ENCODE measurements at places on chromosomes 2 and 18.

GRCh38 chr2:186639939-186640338, 50.1 kb downstream of the ITGAV start:
- no peak for DNase-seq

- DNase-seq: no peak
Observed at GRCh38 chr18:28153485-28154065, 23.4 kb downstream of the CDH2 start.

DNA sequence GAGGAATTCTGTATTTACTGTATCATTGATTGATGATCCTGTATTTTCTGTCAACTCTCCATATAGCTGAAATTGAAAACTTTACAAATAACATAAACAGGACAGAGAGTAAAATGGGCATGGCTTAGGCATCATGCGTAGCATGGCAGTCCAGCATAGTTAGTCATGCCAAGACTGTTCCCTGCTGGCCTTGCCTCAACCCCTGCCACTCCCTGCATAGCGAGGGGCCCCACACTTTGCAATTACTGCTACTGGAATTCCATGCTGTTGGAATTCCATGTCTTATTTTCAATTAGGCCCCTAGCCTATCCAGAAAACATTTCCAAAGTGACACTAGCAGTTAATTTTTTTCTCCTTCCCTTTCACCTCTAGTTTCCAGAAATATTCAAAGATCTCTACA, 15.1 kb upstream of the SOX11 start:
- DNase-seq: no peak

DNA sequence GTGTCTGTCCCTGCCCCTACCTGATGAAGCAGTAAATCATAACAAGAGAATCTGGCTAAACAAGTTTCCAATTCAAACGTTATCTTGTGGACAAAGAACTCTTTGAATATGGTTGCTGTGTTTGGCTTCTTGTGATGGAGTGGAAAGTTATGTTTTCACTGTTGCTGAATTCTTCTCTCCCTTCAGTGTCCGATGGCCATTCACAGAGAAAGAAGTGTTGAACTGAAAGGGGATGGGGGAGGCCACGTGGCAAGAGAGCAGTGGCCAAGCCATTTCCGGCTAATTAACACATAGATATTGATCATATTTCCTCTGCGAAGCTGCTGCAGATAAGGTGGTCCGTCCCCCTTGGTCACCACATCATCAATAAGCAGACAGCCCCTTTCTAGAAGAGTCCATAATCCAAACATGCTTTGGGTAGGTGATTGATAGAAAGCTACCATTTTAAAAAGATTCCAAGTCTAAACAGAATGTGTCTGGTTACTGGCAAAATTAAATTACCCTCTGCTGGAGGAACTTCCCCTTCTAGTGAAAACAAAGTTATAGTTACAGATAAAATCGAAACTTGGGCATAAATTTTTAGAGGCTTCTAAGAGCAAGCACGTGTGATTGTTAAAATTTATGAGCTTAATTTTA, 36.9 kb upstream of the FZD7 start:
- no peak for DNase-seq

GRCh38 chr18:79640875-79641274, 38.7 kb upstream of the CTDP1 start:
- DNase-seq: no peak

GRCh38 chr2:220469201-220469600, 841.8 kb downstream of the SLC4A3 start:
- no peak for DNase-seq

- no peak for DNase-seq
Observed at GRCh38 chr2:37614061-37614738, 57.2 kb downstream of the CDC42EP3 start.

- DNase-seq: no peak
Observed at GRCh38 chr2:158808426-158808825, 13.3 kb downstream of the DAPL1 start.

DNA sequence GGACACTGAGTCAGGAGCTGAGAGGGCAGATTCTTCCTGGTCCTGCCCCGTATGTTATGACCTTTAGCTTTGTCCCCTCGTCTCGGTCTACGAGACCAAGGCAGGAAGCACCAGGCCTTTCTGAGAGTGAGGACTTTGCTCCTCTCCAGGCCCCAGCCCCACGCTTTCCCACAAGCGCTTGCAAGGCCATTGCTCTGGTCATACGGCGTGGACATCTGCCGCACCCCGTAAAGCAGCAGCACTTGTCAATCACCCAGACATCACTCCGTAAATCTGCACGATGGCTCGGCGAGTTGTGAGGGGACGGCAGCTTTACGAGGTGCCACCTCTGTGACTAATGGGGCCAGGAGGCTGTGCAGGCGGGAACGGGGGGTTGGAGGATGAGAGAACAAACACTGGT, 100.8 kb upstream of the TWIST2 start:
- DNase-seq: no peak

GRCh38 chr2:186309901-186310300, 176.2 kb upstream of the ZC3H15 start:
- DNase-seq: no peak

GRCh38 chr2:189899101-189899500, 114.9 kb downstream of the PMS1 start:
- DNase-seq: no peak

DNA sequence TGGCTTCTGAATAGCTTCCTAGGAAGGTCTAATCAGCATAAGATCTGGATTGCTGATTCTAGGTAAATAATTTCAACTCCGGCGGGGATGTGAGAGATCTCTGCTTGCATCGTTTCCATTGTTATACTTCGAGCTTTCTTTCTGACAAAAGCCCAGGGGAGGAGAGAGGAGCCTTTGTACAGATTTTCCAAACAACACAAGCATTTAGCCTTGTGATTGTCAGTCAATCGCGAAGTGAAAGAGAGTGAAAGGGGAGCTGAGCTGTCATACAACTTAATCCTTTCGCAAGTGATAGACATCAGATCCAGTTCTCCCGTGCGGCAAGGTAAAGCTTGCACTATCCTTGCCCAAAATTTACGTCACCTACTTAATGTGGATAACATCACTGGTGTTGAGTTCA, 26.2 kb downstream of the RALB start:
- DNase-seq: no peak

DNA sequence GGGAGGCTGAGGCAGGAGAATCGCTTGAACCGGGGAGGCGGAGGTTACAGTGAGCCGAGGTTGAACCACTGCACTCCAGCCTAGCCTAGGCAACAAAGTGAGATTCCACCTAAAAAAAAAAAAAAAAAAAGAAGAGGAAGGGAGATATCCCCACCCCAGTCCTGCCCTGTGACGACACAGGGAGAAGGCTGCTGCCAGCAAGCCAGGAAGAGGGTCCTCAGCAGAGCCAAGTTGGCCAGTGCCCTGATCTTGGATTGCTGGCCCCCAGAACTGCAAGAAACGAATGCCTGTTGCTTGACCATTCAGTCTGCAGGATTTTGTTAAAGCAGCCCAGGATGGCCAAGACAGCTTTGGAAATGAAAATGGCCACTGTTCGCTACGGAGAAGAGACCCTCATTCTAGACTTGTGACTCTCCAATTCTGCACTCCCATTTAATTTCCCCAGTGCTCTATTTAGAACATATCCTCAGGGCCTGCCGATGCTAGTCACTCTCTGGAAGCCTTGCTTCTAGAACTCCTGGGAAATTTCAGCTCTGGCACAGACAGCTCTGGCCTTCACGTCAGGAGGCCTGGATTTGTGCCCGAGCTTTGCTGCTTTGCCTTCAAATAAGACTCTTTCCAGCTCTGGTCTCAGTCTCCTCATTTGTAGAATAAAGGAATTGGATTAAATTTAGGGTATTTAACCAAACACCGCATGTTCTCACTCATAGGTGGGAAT, 15.7 kb upstream of the AMMECR1L start:
- DNase-seq: no peak

DNA sequence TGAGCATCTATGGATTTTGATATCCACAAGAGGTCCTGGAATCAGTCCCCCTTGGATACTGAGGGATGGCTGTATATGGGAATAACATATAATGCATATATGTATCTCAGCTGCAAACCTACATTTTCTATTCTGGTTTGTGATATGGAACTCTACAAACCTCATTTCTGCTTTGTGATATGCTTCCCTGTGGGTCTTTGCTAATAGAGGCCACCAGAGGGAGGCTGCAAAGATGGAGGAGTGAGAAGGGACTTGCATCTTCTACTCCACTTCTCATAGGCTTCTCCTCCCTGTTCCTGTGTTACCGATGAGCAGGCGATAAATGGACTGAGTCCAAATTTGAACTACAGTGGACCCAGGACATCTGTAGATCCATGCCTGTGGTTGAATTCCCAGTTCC, 37.8 kb downstream of the ARID5A start:
- no peak for DNase-seq

DNA sequence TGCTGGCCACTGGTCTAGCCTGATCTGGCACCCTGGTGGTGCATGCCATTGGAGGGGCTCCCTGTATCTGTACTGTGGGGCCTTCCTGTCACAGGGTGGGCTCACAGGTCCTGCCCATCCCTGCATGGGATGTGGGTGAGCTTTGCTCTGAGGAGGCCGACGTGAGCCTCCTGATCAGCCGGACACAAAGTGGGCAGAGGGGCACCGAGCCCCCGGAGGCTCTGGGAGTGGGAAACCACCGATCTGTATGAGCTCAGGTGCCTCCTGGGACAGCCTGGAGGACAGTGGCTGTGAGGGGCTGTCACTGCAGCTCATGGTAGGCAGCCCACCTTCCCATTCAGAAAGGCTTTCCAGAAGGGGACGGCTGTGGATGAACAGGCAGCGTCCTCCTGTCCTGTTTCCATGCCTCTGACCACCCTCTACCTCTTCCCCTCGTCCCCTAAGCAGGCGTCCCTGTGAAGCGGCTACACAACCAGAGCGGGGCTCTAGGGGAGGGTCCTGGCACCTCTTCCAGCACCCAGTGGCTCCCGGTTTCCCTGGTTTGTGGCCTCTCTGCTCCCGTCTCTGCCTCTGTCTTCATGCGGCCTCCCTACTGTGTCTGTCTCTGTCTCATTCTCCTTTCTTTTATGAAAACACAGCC, 112.5 kb upstream of the OTOS start:
- DNase-seq: no peak

DNA sequence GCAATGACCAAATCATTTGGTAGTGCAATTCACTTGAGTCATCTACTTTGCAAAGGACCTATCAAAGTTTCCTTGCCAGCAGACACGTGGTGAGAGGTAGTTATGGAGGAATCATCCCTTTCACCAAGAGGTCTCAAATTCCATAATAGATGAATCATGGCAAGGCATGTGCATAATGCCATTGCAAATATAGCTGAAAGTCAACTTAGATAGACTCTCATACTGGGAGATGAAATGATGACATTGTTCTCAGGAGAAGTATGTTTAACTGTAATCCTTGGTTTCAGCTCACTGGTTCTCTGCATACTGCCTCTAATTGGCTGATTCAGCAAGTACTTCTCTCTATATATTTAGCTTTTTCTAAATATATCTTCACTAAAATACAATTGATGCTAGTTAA, 57.2 kb downstream of the CALCRL start:
- DNase-seq: no peak

- no peak for DNase-seq
Observed at GRCh38 chr2:65615602-65616001, 183.2 kb upstream of the SPRED2 start.

- DNase-seq: no peak
Observed at GRCh38 chr18:36038102-36038663, 29.2 kb downstream of the RPRD1A start.

DNA sequence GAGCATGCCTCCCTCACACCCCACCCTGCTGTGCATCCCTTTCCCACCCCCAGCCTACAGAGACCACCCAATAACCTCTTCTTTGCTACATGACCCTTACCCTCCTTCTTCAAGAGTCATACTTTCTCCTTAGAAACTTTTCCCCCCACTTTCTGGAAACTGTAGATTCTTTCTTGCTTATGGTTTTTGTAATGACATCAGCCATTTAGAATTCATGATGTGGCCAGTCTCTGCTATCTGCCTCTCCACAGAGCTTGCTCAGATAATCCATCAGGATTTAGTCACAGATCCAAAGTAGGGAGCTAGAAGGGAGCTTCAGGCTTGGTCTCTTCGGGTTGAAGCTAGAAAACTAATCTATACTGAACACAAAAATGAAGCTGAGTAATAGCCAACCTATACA, 36.5 kb downstream of the GALM start:
- no peak for DNase-seq

DNA sequence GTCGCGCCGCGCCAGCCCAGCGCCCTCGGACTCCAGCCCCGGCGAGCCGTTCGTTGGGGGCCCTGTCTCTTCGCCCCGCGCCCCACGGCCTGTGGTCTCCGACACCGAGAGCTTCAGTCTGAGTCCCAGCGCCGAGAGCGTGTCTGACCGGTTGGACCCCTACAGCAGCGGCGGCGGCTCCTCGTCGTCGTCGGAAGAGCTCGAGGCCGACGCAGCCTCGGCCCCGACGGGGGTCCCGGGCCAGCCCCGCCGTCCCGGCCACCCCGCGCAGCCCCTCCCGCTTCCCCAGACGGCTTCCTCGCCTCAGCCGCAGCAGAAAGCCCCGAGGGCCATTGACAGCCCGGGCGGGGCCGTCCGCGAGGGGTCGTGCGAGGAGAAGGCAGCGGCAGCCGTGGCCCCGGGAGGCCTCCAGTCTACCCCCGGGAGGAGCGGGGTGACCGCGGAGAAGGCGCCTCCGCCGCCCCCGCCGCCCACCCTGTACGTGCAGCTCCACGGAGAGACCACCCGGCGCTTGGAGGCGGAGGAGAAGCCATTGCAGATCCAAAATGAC, 1.4 kb downstream of the PHLPP1 start:
- DNase-seq: peak; percentile 45

DNA sequence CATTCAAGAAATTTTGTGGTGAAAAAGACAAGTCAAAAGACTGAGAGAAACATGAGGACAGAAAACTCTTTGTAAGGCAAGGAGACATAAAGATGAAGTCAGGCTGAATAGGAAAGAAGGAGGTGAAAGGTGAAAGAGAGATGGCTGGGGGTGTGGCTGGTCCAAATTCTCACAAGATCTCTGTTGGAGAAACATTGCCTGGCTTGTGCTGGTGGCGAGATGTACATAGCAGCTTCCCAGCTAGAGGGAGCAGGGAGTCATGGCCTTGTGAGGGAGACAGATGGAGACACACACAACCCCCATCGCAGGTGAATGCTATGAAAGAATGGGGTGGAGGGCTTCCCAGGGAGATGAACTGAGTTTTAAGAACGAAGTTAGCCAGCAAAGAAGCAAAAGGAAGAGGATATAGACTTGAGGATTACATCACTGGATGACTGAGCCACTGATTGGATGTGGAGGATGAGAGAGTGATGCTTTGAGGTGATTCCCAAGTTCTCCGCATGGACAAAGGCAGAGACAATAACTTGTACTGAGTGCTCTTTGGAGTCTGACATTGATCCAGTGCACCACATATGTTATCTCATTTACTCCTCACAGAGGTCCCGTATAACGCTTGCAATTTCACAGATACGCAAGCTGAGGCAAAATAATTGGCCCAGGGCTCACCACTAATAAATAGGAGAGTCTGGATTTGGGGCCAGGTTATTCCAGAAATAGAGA, 3.7 kb upstream of the EMX1 start:
- DNase-seq: no peak

DNA sequence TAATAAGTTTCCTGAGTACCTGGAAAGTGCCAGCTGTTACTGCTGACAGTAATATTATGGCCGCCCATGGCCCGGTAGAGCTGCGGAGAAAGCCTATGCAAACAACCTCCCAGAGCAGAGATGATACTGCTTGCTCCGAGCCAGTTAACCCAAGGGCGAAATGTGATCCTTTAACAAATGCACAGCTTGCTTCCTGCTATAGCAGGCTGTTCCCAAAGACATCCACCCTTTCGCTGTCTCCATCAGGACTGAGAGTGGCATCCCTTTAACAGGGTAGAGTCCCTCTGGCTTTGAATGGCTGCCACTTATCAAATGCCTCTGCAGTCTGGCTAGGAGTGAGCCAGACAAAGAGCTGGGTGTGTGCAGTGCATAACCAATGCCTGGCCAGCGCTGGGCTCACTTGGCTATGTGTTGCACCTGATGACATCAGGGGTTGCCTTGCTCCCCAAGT, 69.7 kb upstream of the DAPL1 start:
- no peak for DNase-seq
